ENCODE measurements at places on chromosomes 13 and 19. TPM values are rescaled to one million over a fixed set of nuclear protein-coding genes. Genes with fewer than 3 reads are reported as not detected.

Gene SPIB
- 0.23 TPM for total RNA-seq

Gene NCR1
- total RNA-seq = not detected

Gene ZNF627
- 58.8 TPM for total RNA-seq

Gene SPTBN4
- 39.7 TPM for total RNA-seq

Gene LILRB5
- total RNA-seq = 0.23 TPM

Gene ATP1A3
- total RNA-seq = 423 TPM

Gene COX6B2
- total RNA-seq = 0.92 TPM

Gene FAM98C
- total RNA-seq = 19.1 TPM

Gene KANK3
- total RNA-seq = 6.0 TPM

Gene ZNF358
- 11.3 TPM for total RNA-seq

Gene TUBA3C
- total RNA-seq = not detected

Gene FFAR3
- total RNA-seq = 0.23 TPM

Gene RNF17
- 1.6 TPM for total RNA-seq

Gene S1PR5
- not detected for total RNA-seq

Gene SULT2A1
- total RNA-seq = not detected

Gene KCNN4
- not detected for total RNA-seq

Gene NUDT19
- total RNA-seq = 8.1 TPM

Gene CYP2A6
- 0.23 TPM for total RNA-seq

Gene C19orf81
- not detected for total RNA-seq

Gene CNN1
- 0.46 TPM for total RNA-seq

Gene VSTM2B
- total RNA-seq = 9.9 TPM

Gene PLPPR2
- 66.7 TPM for total RNA-seq

Gene NMRK2
- not detected for total RNA-seq

Gene FAM216B
- total RNA-seq = 17.8 TPM

Gene ZNF382
- total RNA-seq = 88.6 TPM

Gene TLE6
- total RNA-seq = 3.9 TPM

All from diencephalon (tissue), 1 donor.